Renal cortical epithelial cell (primary cell): ENCODE measurements at places on chromosomes 1 and 21.

GRCh38 chr1:243487649-243488227 is 231.9 kb downstream of the SDCCAG8 start:
- DNase-seq, result no peak

DNA sequence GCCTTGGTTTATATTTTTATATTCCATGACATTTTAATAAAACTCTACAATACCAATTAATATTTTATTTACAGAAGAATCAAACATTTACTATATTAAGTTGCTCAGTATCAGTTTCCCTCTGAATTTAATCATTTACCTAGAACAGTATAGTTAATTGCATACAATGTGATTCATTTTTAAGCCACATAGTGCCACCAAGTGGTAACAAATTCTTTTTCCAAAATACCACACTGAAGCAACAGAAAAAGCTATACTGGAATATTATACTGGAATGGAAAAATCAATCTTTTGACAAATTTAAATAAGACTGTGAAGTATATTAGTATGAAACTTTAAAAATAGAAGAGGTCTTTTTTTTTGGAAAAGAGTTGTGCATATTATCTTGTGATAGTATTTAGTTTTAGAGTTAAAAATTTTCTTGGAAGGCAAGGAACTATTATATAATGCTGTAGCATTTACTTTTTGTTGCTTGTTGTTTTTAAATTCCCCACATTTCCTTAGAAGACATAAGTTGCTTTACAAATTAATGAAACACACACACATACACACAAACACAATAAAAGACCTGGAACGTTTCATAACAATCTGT is 57.3 kb downstream of the ZNF644 start:
- peak; percentile 62 for DNase-seq

- no peak for DNase-seq
These were observed 79.9 kb downstream of the LACTBL1 start for GRCh38 chr1:22892789-22893188.

GRCh38 chr21:26587736-26588201 is 14.7 kb upstream of the CYYR1 start:
- DNase-seq, result peak; percentile 41

- DNase-seq, result no peak
These were observed 100.4 kb upstream of the TMEM51 start for GRCh38 chr1:15053153-15053552.

GRCh38 chr1:200415789-200416593 is 6.2 kb upstream of the ZNF281 start:
- DNase-seq, result peak; percentile 94

DNA sequence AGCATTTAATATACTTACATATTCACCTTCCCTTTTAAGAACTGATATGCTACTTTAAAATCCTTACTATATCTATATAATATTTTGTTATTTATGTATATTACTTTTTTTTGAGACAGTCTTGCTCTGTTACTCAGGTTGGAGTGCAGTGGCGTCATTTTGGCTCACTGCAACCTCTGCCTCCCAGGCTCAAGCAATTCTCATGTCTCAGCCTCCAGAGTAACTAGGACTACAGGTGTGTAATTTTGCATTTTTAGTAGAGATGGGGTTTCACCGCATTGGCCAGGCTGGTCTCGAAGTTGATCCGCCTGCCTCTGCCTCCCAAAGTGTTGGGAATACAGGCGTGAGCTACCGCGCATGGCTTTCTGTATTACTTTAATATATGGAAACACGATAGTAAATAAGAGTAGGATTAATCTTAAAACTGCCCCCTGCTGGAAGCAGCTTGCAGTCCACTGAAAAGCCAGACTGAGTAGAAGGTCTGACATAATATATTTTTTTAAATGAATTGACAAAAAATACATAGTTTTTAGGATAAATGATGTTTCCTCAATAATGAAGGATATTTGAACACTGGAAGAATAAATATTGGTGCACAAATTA is 24.4 kb downstream of the RCAN3 start:
- DNase-seq, result no peak

- DNase-seq, result no peak
These were observed 368.7 kb upstream of the ADGRL2 start for GRCh38 chr1:81432059-81432458.

GRCh38 chr1:41414716-41415306 is 53.6 kb downstream of the FOXO6 start:
- no peak for DNase-seq
